ENCODE measurements at places on chromosomes 1 and 21.
A peak's percentile ranks its signal among the peaks of the same experiment; 100 is the strongest.

- no peak overlapping the region for H3K4me3 ChIP-seq
- H3K27me3 ChIP-seq, result 0 out of 3 replicates have a peak, but pooled peaks cover 2% of the 10 kb centered on the region
- H3K36me3 ChIP-seq, result no peaks in the 10 kb centered on the region
- H3K27ac ChIP-seq, result no peak overlapping the region
These were observed 118.7 kb upstream of the RRP15 start for GRCh38 chr1:218166268-218166945.

DNA sequence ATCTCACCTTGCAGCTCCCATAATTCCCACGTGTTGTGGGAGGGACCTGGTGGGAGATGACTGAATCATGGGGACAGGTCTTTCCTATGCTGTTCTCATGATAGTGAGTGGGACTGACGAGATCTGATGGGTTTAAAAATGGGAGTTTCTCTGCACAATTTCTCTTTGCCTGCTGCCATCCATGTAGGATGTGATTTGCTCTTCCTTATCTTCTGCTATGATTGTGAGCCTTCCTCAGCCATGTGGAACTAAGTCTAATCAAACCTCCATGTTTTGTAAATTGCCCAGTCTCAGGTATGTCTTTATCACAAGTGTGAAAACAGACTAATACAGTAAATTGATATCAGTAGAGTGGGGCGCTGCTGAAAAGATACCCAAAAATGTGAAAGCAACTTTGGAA lies 195.7 kb downstream of the SLC44A5 start:
- no peaks in the 10 kb centered on the region for H3K36me3 ChIP-seq
- DNase-seq, result no peak
- no peak overlapping the region for H3K4me3 ChIP-seq
- H3K4me1 ChIP-seq, result no peaks in the 10 kb centered on the region

DNA sequence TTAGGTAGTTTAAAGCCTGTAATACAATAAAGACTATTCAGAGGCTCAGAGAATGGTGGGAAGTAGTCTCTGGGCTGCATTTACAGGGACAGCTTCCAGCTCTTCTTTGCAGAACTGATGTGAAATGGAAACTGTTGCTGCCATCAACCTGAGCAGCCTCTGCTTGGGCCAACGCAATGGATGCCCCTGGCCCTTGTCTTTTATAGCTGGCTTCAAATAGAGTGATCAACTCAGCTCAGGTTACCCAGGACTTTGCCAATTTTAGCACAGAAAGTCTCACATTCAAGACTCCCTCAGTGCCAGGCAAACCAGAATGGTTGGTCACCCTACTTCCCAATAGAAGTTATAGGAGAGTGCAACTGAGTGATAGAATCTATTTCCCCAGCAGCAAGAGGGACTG lies 18.1 kb upstream of the GALNT2 start:
- H3K36me3 ChIP-seq, result no peaks in the 10 kb centered on the region
- no peak overlapping the region for H3K4me3 ChIP-seq
- peaks cover 44% of the 10 kb centered on the region for H3K27me3 ChIP-seq

DNA sequence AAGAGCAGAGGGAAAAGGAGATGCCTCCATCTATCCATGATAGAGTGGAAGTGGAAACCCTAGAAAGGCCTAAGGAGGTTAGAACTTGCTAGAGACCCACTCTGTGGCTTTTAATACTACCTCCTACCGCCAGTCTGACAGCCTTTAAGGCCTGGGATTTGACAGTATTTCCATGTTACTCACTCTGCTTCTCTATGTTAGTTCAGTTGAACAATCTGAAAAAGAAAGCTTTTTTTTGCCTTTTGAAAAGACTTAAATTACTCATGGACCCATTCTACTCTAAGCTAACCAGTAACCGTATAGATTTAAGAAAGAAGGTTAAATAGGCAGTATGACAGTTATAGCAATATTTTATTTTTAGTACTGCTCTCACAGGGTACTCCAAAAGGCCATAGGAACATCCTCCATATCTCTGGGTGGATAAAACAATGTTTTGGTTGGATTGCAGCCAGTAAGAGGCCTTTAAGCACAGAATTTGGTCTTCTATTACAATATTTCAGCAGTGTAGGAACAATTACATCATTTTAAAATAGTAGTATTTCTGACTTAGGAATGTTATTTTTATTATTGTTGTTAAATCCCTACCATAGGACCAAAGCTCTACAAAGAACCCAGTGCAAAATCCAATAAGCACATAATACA lies 15.9 kb upstream of the GPR25 start:
- H3K27me3 ChIP-seq, result no peaks in the 10 kb centered on the region
- no peaks in the 10 kb centered on the region for H3K36me3 ChIP-seq
- H3K27ac ChIP-seq, result no peak overlapping the region

- H3K4me3 ChIP-seq, result no peak overlapping the region
- H3K27ac ChIP-seq, result no peak overlapping the region
- no peak for DNase-seq
- no peaks in the 10 kb centered on the region for H3K4me1 ChIP-seq
- H3K36me3 ChIP-seq, result no peaks in the 10 kb centered on the region
These were observed 121.1 kb upstream of the PKN2 start for GRCh38 chr1:88562991-88563390.

- no peak overlapping the region for H3K4me3 ChIP-seq
- H3K4me1 ChIP-seq, result no peaks in the 10 kb centered on the region
- H3K27me3 ChIP-seq, result no peaks in the 10 kb centered on the region
- H3K27ac ChIP-seq, result no peak overlapping the region
- peaks cover 39% of the 10 kb centered on the region for H3K36me3 ChIP-seq
- DNase-seq, result no peak
These were observed 15.4 kb downstream of the CTH start for GRCh38 chr1:70426154-70427131.

GRCh38 chr1:204516180-204516879 lies at the start of gene MDM4:
Gene MDM4 (plus strand): TSS chr1:204516406. CDS start chr1:204525519, 9,113 bp downstream.
- DNase-seq, result peak; percentile 95
- H3K36me3 ChIP-seq, result peaks cover 35% of the 10 kb centered on the region
- H3K4me3 ChIP-seq, result peak within 1 kb of the TSS; percentile 75
- peak within 1 kb of the TSS; percentile 98 for H3K27ac ChIP-seq
- peaks cover 43% of the 10 kb centered on the region for H3K4me1 ChIP-seq
- H3K27me3 ChIP-seq, result no peaks in the 10 kb centered on the region

DNA sequence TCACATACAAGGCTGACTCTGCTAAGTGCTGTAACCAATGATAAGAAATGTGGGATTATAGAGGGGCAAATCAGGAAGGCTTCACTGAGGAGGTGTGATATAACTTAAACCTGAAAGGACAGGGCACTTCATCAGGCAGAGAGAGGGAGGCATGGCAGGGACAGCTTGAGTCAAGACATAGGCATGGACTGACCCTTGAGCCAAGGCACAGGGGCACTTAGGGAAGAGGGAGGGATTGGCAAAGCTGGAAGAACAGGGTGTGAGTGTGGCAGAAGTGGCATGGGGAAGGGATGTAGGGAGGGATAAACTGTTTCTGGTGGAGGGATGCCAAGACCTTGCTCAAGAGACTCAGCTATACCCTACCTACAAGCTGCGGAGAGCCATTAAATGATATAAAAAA lies 81.3 kb downstream of the PLXNA2 start:
- H3K27me3 ChIP-seq, result peaks cover 11% of the 10 kb centered on the region
- H3K27ac ChIP-seq, result no peak overlapping the region
- peaks cover 29% of the 10 kb centered on the region for H3K4me1 ChIP-seq

GRCh38 chr1:4530166-4530785 lies 124.1 kb upstream of the AJAP1 start:
- H3K27ac ChIP-seq, result no peak overlapping the region
- no peaks in the 10 kb centered on the region for H3K36me3 ChIP-seq
- no peaks in the 10 kb centered on the region for H3K4me1 ChIP-seq
- no peak for DNase-seq
